HCEC 1CT (cell line): ENCODE measurements at places on chromosomes 4 and X.

DNA sequence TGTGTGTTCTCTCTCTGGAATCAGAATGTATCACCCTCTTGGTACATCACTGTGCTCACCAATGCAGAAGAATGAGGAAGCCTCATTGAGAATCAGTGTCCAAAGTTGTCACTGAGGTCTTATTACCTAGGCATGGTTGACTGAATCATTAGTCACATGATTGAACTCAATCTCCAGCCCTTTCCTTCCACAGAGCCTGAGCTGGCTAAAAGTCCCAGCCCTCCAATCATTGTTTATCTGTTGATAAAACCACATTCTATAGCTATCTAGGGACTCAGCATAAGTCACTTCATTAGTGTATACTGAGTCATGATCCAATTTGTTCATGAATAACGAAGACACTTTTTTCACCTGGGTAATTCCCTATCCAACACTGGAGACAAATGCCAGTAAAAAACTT lies 396.8 kb downstream of the TRAM1L1 start:
- DNase-seq, result no peak

- peak; percentile 45 for DNase-seq
Measured at GRCh38 chr4:133513901-133514300, 364.8 kb downstream of the PCDH10 start.

GRCh38 chr4:8035371-8035780 lies 95.7 kb upstream of the AFAP1 start:
- no peak for DNase-seq

DNA sequence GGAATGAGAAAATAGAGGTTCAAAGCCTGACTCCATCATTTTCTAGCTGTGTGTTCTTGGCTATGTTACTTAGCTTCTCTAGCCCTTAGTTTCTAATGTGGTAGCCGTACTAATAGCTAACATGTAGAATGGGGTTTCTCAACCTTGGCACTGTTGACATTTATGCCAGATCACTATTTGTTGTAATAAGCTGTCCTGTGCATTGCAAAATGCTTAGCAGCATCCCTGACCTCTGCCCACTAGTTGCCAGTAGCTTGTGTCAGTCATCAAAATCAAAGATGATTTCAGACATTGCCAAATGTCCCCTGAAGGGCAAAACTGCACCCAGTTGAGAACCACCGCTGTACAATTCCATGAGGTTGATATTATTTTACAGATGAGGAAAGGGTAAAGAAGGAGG lies 18.3 kb upstream of the ADAMTS3 start:
- no peak for DNase-seq

GRCh38 chr4:18536428-18536827 lies 514.9 kb upstream of the LCORL start:
- DNase-seq, result no peak

- DNase-seq, result no peak
Measured at GRCh38 chr4:153684971-153685371, 891 bp downstream of the TLR2 start.

DNA sequence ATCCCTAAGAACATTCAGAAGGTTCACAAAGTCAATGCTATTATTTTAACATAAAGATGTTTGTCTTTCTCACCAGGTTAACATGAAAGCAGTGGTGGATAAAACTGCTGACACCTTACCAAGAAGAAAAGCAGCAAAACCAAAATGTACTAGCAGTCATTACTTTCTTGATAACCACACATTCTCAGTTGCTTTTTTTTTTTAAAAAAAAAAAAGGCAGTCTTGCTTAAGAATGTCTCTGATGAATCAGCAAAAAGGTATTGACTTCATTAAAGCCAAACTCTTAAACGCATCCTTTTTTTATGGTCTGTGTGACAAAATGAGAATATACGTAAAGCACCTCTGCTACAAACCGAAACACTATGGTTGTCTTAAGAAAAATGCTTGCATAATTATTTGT lies 31.9 kb downstream of the CDKL2 start:
- DNase-seq, result peak; percentile 16
